ENCODE measurements at places on chromosomes 2 and 18.

DNA sequence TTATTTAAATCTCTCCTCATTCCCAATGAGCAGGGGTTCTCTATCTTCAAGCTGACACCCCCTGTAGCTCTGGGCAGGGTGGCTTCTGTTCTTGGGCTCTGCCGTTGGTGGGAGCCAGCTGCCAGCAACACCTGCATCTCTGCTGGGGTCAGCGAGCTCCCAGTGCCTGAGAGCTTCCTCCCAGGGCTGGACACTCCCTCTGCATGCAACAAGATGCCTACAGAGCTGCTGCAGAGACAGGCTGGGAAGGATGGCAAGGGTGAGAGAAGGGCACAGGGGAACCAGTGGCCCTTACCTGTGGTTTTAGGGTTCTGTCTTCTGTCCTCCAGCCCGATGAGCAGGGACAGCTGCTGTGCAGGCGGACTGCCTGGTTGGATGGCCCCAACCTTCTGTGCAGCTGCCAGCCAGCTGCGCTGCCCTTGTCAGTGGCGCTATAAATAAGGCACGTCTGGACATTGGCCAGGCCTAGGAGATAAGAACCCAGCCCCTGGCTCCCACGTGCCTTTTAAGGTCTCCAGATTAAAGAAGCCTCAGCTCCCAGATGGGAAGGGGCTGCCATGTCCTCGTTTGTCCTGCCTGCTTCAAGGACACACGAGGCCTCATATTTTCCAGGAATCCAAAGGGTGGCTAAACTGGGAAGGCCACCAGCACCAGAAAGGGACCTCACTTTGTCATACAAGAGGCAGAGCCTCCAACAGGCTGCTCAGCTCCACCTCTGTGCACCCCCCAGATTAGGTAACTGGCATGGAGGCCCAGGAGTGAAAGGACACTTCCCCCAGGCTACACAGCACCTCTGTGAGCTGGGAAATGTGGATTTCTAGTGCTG lies 39.5 kb upstream of the FHL2 start:
- DNase-seq: no peak

- no peak for DNase-seq
These were observed 31.3 kb upstream of the TMEM131 start for GRCh38 chr2:98026927-98027522.

- no peak for DNase-seq
These were observed 93.0 kb upstream of the MYO3B start for GRCh38 chr2:170084820-170085491.

GRCh38 chr2:216299588-216299987 lies 72.7 kb downstream of the MARCHF4 start:
- DNase-seq: no peak

GRCh38 chr2:72815655-72816278 lies 10.1 kb downstream of the EXOC6B start:
- no peak for DNase-seq

DNA sequence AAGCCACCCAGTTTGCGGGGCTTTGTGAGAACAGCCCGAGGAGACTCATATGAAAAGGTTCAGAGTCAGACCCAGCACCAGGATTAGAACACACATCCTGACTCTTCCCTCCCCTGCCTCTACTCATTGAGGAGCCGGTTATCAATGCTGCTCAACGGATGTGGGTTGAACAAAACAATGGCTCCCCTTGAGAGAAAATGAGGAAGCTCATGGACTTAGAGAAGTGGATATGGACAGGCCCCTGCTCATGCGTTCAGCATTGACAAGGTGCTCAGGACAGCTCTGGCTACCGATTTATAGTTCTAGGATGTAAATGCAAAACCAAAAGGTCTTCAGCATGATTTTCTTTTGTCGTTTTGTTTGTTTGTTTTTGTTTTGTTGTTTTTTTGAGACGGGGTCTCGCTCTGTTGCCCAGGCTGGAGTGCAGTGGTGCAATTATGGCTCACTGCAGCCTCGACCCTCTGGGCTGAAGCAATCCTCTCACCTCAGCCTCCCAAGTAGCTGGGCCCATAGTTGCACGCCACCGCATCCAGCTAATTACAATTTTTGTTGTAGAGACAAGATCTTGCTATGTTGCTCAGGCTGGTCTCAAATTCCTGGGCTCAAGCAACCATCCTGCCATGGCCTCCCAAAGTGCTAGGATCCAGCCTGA lies 32.0 kb upstream of the AGAP1 start:
- no peak for DNase-seq

- no peak for DNase-seq
These were observed 756.6 kb downstream of the RNF144A start for GRCh38 chr2:7673853-7674252.

DNA sequence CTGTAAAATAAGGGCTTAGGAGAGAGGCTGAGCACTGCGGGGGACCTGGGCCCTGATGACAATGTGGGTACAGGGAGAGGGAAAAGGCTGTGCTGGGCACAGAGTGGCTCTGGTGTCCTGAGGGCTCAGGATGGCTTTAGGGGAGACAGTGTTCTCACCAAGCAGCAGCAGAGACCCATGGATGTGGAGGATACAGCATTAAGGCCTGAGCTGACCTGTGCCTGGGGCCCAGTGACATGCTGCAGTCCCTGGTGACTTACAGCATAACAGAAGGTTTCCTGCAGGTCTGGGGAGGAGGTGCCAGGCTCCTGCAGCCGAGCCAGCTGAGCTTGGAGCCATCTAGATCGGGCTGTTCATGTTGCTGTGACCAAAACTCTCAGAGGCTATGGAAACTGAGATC lies 191.3 kb upstream of the SMAD2 start:
- no peak for DNase-seq

DNA sequence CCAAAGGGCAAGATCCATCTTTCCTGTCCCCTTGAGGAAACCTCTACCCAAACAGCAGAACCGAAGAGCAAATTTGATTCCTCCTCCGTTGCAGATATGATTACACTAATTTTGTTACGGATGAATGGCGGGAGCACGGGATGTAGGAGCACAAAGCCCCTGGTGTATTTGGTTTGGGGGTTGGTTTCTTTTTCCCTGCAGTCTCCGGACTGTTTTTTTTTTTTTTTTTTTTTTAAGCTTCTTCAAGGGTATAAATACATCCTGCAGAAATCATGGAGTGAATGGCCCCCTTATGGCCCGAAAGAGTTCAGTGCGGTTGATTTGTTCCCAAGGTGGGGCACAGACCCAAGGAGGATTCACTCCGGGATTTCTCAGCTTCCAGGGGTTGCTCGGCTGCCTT lies 135.3 kb upstream of the SH3BP4 start:
- no peak for DNase-seq

- no peak for DNase-seq
These were observed 200.0 kb upstream of the SIX3 start for GRCh38 chr2:44741507-44741906.

DNA sequence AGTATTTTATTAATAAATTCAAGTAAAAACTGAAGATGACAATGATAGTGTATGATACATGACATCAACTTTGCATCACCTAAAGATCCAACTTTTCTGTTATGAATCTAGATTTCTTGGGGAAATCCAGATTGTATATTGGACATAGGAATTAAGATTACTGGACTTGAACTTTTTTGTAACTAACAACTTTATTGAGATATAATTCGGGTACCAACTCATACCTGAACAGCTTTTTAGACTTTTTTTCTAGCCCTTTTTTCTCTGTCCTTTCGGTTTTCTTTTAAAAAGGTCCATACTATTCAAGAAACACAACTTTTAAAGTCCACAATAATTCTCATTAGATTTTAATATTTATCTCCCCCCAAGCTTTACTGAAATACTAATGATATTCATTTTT lies 1.1 kb upstream of the SOCS6 start:
- no peak for DNase-seq

- peak; percentile 21 for DNase-seq
These were observed 26.6 kb upstream of the LANCL1 start for GRCh38 chr2:210503001-210503623.

- no peak for DNase-seq
These were observed 72.5 kb downstream of the NCAPH start for GRCh38 chr2:96407919-96408550.

DNA sequence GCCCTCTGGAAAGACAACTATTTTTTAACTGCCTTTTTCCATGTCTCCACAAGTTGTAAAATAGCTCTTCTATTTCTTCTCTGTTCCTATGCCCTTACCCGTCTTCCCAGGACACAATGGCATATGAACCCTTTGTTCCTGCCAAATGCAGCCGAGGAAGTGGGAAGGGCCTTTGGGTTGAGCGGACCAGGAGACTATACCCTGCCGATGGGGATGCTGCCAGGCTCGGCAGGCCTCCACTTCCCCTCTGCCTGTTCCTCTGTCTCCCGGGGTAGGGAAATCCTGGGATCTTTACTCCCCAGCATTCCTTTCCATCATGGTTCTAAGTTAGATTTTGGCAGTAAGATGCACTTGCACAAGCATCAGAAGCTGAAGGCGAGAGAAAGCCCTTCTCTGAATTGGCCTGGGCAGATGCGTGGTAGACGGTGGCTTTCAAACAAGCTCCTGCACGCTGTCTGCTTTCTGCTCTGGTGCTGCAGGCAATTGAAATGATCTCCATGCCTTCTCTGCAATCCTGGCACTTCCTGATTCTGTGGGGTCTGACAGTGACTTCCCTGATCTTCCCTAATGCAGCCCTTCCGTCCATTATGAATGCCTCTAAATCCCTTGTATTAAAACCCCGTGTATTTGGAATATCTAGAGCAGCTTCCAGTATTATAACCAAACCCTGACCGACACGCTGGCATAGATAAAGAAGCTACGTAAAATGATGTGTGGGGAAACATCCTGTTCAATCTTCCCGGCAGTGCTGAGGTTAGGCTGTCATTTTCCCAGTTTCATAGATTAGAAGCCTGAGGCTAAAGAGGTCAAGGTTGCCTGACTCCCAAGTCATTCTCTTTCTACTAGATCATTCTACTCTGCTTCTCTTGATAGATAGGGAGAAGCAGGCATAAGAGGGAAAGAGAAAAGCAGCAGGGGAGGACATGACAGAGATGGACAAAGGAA lies 69.8 kb downstream of the MCFD2 start:
- DNase-seq: no peak

DNA sequence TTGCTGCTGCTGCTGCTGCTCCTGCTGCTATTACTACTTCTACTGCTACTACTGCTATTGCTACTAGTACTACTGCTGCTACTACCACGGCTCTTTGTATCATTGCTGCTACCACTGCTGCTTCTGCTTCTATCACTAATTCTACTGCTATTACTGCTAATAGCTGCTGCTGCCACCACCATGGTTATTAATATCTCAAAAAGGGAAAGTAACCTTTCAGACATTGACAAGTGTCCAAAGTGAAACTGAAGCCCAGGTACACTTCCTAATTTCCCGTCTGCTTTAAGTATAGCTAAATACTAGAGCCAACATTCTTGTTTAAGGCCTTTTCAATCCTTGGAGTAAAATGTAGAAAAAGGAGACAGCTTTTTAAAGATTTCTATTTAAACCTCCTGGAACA lies 45.4 kb upstream of the EHBP1 start:
- no peak for DNase-seq

DNA sequence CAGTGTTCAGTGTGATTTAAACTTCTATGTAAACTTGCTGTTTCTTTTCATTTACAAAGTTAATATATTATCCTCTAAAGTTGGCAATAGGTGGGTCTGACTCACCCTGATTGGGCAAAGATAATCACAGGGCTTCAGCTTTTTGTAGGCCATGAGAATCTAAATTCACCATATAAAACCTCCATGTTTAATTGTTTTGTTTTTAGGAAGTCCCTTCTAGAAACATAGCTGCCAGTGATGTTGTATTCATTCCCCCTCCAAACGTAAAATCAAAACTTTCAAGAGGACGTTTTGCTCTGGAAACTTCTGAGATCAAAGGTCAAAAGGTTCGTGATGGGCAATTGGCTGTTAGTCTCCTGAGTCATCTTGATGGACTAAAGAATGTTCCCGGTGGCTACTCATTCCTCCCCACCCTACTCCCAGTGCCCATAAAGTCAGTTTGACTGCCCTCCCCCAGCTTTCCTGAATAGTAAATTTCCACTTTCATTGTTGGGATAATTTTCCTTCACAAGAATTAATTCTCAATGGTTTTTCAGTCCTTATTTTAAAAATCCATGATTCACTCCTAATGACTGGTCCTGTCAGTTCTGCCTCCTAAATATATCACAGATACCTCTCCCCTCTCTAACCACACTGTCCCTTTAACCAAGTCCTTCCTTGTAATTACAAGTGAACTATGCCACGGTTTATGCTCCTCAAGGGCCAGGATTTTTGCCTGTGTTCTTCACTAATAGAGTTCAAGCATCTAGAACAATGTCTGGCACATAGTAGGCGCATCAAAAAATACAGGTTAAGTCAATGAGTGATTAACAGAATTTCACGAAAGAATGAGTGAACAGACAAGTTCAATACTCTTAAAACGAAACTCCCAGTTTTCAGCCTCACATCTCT lies 164.4 kb upstream of the VRK2 start:
- no peak for DNase-seq

GRCh38 chr2:225771701-225772100 lies 372.2 kb downstream of the NYAP2 start:
- no peak for DNase-seq

GRCh38 chr2:14743861-14744260 lies 111.3 kb downstream of the LRATD1 start:
- no peak for DNase-seq

DNA sequence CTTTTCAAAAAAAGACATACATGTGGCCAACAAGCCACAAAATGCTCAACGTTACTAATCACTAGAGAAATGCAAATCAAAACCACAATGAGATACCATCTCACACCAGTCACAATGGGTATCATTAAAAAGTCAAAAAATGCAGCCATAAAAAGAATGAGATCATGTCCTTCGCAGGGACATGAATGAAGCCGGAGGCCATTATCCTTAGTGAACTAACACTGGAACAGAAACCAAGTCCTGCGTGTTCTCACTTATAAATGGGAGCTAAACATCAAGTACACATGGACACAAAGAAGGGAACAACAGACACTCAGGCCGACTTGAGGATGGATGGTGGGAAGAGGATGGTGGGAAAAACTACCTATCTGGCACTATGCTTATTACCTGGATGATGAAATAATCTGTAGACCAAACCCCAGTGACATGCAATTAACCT lies 17.8 kb upstream of the ATL2 start:
- peak; percentile 45 for DNase-seq

Measured in activated CD4-positive, alpha-beta T cell treated with anti-CD3 and anti-CD28 coated beads, Interleukin-2, amount 50 U/mL, for 16 hours (primary cell).